ENCODE measurements at places on chromosomes 7 and 10.

- DNase-seq, result no peak
Observed at GRCh38 chr7:18289788-18290187, 205.8 kb upstream of the HDAC9 start.

DNA sequence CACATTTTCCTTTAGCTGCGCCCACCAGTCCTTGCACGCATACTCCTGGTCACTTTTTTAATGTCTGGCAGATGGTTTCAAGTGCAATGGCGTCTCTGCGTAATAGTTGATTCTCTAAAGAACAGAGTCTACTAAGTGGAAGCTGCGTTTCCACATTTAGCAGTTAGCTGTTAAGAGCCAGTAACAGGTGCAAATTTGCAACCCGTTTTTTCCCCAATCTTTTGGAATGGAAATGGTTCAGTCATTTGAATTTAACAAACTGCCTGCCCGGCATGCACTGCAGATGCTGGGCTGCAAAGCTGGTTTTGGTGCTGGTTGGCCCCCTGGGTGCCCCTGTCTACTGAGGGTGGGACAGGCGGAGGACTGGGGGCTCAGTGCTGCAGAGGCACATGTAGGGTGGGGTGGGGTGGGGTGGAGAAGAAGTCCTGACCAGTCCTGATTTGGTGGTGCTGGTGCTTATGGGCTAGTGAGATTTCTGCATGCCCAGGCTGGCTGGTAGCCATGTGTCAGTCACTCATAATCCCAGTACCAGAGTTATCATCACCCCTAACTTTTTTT lies 43.9 kb downstream of the CUX1 start:
- no peak for DNase-seq

DNA sequence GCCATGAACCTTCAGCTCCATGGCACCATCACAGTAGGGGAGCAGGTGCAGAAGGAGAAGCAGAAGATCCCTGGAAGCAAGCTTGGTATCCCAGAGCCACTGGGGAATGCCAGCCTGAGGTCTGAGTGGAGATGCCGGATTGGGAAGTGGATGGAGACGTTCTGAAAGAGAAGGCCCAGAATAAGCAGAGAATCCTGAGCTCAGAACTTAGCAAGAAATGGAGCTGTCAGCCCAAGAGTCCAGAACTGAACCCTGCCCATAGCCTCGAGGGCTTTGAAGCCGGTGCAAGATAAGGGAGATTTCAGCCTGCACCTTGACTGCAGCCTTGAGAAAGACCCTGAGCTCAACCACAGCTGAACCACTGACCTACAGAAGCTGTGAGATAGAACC lies 13.9 kb upstream of the GDF10 start:
- DNase-seq, result no peak

GRCh38 chr10:56082169-56082568 lies 278.9 kb downstream of the ZWINT start:
- DNase-seq, result no peak

DNA sequence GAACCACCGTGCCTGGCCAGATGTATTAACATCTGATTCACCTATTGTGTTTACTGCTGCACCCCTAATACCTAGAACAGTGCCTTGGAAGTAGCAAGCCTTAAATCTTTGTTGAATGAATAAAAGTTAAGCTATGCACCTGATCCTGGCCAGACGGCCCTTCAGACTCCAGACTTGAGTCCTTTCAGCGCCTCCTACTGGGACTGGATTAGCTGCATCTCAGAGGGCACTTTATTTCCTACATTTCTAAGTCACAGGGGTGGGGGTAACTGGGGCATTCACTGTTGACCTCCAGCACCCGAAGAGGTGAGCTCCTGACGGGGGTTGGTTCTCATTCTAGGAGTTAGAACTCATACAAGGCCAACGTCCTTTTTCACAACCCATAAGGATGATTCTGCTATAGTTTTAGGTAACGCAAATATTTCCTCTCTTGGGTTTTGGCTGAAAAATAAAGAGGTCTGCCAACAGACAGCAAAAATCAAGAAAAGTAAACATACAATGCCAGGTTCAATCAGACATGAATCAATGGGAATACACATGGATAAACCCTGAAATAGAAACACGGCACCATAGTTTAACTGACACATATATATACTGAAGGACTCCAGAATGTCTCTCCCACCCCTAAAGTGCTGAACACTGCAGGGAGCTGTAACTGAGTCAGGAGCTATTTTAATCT lies 48.0 kb upstream of the DLG5 start:
- DNase-seq, result peak; percentile 35

DNA sequence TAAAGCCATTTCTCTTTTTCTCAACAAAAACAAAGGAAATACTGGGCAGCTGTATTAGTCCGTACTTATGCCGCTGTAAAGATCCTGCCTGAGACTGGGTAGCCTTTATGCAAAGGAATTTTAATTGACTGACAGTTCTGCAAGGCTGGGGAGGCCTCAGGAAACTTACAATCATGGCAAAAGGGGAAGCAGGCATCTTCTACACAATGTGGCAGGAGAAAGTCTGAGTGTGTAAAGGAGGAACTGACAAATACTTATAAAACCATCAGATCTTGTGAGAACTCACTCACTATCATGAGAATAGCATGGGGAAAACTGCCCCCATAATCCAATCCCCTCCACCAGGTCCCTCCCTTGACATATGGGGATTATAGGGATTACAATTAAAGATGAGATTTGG lies 264.3 kb downstream of the SEMA3A start:
- no peak for DNase-seq

DNA sequence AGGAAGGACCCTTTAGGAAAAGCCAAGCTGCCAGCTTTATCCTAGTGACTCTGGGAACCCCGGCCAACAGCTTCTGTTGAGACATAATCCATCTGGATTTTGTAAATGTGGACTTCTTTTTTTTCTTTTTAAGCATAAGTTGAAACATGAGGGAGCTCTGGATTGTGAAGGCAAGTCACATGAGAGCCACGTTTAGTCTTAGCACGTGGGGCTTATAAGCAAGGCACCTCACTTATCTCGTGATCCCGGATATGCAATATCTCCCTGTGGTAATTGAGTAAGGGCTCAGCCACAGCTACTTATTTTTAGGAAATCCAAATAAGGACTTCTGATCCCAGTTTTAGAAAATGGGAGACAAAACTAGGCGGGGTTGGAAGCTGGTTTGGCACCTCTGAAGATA lies 111.2 kb upstream of the PTN start:
- peak; percentile 61 for DNase-seq

DNA sequence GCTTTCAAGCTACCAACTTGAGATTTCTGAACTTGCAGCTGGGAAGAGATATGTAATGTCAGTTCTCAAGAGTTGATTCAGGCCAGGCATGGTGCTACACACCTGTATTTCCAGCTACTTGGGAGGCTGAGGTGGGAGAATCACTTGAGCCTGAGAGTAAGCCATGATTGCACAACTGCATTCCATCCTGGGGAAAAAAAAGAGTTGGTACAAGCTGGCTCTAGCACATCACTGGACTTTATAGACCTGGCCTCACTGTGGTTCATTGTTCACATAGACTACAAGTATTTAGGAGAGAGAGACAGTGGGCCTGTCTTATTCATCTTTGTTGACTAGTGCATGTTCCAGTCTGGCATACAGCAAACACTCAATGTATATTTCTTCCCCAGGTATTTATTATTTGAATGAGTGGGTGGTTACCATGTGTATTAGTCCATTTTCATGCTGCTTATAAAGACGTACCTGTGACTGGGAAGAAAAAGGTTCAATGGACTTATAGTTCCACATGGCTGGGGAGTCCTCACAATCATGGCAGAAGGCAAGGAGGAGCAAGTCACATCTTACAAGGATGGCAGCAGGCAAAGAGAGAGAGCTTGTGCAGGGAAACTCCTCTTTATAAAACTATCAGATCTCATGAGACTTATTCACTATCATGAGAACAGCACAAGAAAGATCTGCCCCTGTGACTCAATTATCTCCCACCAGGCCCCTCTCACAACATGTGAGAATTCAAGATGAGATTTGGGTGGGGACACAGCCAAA lies 176.5 kb downstream of the PFKFB3 start:
- DNase-seq, result no peak

- DNase-seq, result no peak
Observed at GRCh38 chr10:17134282-17134681, 4.7 kb upstream of the CUBN start.

Measured in GM03348 (cell line).